ENCODE measurements at places on chromosomes 7 and 10. TPM values are rescaled to one million over a fixed set of nuclear protein-coding genes. Genes with fewer than 3 reads are reported as not detected.
A peak's percentile ranks its signal among the peaks of the same experiment; 100 is the strongest.

HTR7 gene
- 0.83 TPM for total RNA-seq

MUC3A gene
- total RNA-seq: 0.74 TPM

HOXA5 gene
- total RNA-seq: 17.6 TPM

STMP1 gene
- 26.3 TPM for total RNA-seq

TAS2R41 gene
- total RNA-seq: 0.46 TPM

SYT15B gene
- 2.6 TPM for total RNA-seq

TEX47 gene
- total RNA-seq: not detected

TACR2 gene
- total RNA-seq: 3.0 TPM

PHKG1 gene
- 3.7 TPM for total RNA-seq

ZP3 gene
- 0.43 TPM for total RNA-seq

TMEM178B gene
- total RNA-seq: 1.2 TPM

DNA sequence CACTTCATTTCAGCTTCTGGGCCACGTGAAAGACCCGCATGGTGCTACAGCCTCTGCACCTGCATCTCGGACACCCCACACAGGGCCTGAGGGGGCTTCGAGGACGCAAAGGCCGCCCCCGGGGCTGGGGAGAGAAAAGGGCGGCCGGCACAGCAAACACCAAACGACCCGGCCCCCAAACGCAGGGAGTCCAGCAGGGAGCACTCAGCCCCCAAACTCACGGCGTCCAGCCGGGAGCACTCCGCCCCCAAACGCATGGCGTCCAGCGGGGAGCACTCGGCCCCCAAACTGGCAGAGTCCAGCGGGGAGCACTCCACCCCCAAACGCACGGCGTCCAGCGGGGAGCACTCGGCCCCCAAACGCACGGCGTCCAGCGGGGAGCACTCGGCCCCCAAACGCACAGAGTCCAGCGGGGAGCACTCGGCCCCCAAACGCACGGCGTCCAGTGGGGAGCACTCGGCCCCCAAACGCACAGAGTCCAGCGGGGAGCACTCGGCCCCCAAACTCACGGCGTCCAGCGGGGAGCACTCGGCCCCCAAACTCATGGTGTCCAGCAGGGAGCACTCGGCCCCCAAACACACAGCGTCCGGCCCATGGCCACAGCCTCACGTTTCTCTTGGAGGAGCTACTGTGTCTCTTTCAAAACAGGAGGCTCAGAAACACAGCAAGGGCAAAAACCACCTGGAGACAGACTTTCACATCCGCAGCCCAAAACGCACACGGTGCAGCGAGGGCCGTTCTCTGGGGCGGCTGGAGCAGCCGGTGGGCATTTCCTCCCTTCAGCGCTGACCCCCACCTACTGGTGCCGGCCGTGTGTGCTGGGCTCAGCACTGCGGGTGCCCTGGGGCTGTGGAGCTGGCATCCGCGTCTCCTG, 27.0 kb upstream of the UTF1 start:
- DNase-seq: no peak

DNA sequence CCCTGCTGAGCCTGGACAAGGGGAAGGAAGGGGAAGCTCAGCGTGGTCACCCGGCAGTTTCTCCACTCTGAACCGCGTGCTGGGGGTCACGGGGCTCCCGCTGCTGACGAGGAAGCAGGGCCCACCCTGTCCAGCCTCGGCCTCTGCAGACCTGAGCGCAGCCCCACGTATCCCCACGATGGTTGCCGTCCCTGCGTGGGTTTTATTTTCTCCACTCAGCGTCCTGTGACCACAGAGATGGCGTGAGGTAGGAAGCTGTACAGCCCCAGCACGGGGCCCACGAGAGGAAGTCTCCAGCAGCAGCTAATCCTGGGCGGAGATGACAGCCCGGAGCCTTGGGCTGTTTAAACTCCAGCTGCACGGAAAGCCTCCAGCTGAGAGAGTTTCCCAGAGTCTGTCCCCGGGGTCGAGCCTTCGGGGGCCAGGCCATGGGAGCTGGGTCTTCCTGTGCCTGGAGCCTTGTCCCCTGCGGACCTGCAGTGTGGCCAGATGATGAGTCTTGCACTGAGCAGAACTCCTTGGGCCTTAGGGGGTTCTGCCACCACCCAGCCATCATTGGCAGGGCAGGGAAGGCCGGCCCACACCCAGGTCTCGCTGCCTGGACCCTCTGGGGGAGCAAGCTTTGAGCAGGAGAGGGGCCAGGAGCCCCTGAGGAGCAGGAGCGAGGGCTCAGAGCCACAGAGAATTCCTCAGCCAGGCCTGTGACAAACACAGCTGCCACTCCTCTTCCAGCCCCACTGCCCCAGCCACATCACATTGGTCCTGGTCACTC, 72.8 kb upstream of the FAM20C start:
- DNase-seq: peak; percentile 85

GRCh38 chr7:69443136-69443535, 155.1 kb upstream of the AUTS2 start:
- no peak for DNase-seq

GRCh38 chr10:98047009-98047741, 16.8 kb upstream of the CRTAC1 start:
- DNase-seq: no peak

DNA sequence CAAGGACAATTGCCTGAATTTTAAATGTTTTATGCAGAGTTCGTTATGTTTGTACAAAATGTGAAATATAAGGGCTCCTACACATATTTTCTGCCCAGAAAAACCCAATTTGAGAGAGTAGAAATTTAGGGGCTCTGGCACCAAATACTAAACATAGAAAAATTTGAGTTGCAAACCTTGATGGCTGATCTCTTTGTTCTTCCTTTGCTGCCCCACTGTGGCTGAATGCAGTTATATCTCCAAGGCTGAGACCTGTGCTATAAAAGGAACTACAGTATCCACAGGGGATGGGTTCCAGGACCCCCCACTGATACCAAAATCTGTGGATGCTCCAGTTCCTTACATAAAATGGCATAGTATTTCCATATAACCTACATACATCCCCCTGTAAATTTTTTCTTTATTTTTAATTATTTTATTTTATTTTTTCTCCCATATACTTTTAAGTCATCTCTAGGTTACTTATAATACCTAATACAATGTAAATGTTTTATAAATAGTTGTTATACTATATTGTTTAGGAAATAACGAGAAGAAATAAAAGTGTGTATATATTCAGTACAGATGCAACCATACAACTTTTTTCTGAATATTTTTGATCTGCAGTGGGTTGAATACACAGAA, 22.5 kb downstream of the CFAP43 start:
- DNase-seq: no peak

- no peak for DNase-seq
These were observed 712 bp upstream of the CPVL start for GRCh38 chr7:29146888-29147609.

- DNase-seq: no peak
These were observed 192.0 kb upstream of the HABP2 start for GRCh38 chr10:113360870-113361269.

GRCh38 chr10:5746197-5746596, 61.6 kb downstream of the TASOR2 start:
- no peak for DNase-seq

- DNase-seq: no peak
These were observed 368.2 kb upstream of the SMIM30 start for GRCh38 chr7:113486548-113486947.

DNA sequence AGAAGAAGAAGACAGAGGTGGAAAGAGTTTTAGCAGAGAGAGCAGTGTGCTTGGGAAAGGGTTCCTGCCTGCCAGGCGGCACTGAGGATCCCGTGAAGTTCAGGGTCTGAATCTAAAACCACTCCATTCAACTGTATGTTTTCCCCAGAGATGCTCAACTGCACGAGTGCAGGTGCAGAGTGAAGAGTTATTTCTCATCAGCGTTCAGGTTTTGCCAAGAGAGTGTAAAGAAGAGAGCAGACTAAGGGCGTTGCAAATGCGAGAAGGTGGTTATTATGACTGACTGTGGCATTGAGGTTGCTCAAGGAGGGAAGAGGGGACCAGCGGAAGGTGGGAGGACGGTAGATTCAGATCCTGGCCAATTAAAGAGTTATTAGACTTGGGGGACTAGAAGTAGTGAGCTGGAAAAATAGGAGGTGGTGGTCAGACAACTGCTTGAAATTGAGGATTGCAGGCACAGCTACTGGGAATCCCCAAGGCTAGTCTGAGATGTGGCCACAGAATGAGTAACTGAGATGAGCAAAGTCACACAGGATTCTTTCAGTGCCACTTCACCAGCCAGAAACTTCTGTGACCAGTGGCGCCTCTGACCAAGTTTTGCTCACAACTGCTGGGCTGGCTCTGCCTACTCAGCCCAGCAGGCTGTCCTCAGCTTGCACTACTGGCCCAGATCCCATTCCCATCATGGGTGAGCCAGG, 29.1 kb downstream of the STRA8 start:
- DNase-seq: no peak

- peak; percentile 66 for DNase-seq
These were observed 240.7 kb downstream of the TCERG1L start for GRCh38 chr10:131070856-131071255.

GRCh38 chr7:150307904-150308303, 15.3 kb upstream of the LRRC61 start:
- no peak for DNase-seq

GRCh38 chr10:75003891-75004290, 107.6 kb upstream of the SAMD8 start:
- DNase-seq: no peak

- peak; percentile 81 for DNase-seq
These were observed 42.1 kb downstream of the AMZ1 start for GRCh38 chr7:2729893-2730716.

DNA sequence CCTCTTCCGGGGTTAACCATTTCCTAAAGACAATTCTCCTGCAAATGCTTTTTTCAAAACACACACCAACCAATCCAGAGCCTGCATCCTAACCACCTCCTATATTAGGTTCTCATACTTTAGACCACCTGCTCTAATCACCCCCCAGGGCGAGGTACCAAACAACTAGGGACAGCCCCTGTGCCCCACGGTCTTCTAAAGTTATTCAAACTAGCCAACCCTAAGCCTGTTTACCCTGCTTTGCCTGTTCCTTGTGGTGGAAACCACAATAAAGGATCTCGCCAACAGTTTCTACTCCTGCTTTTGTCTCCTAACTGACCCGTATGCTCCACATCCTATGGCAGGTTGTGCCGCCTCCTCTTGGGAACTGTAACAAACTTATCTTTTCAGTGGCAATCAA, 21.1 kb downstream of the SP4 start:
- DNase-seq: no peak

Measured in posterior vena cava (tissue), 2 donors.